ENCODE measurements at places on chromosomes 4 and X.

- DNase-seq: no peak
These were observed 90.1 kb upstream of the PSAPL1 start for GRCh38 chr4:7524843-7525242.

DNA sequence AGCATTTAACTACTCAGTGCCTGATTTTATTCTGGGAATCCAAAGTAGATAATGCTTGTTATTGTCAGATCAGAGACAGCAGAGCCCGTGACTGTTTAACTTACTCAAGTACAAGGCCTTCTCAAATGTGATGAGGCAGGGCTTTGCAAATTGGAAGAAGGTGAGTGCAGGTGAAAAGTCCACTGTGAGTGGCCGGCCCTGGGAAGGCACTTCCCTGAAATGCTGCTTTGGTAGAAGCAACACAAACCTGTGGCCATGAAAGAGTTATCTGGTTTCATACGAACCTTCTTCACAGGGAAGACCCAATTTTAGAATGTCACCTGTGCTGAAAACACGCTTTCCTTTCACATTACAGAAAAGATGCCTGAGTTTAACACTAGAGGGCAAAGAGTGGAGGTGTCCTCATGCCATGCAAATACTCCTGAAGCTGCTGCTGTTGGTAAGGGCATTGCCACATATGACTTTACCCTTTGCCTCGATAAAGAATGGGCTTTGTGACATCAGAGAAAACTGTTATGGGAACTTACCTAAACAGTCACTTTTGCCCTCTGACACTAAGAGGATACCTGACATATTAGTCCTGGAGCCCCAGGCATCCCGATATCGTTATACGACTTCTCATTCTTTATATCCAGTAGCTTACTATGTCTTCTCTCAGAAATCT is 8.0 kb downstream of the PPARGC1A start:
- no peak for DNase-seq

DNA sequence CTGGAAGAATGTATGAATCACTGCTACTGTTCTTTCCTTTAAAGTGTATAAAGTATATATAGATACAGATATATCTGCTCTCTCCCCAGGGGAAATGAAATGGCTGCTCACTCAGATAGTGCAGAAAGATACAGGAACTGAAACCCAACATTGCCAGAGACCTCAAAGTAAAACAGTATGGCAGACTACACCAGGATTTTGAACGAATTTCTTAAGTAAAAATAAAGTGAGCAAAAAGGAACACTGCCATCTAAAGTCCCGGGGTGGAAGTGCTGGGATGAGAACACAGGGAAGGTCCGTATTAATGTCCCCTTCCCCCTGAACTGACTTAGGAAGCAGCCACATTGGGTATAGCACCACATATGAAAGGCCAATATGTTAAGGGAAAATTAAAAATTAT is 93.4 kb downstream of the TMA16 start:
- no peak for DNase-seq

DNA sequence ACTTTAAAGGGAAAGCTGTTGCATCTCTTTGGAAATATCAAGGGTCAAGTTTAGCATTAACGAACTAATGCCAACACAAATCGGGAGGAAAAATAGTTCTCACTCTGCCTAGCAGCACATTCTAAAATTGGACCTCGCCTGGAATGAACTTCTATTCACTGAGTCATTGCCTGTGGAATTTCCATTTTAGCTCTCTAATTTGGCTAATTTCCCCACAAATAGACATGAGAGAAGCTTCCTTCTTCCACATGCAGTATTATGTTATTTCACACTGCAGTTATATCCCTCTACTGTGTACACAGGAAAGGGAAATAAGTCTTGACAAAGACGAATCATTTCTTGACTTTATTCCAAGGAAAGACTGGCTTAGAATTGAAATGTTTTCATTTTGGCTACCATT is 9.3 kb downstream of the ZXDA start:
- no peak for DNase-seq

GRCh38 chrX:794311-794710 is 163.7 kb downstream of the SHOX start:
- DNase-seq: no peak
